ENCODE measurements at places on chromosomes 11 and 22.

- DNase-seq = no peak
Observed at GRCh38 chr22:34798605-34799004, 267.4 kb upstream of the ISX start.

DNA sequence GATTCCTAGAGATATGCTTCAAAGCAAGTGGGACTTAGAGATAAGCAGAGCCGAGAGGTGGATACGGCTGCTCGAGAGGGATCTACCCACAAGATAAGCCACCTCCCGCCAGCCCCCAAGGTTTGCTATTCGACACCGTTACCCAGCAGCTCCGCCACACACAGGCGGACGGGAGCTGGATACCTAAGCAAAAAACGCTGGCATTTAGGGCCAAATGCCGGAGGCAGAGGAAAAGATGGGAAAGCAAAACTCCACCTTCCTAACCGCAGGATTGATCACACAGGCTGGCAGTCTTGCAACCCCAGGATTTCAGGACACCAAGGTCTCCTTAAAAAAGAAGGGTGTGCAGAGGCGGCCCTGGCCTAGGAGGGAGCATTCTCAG lies 709 bp downstream of the FTH1 start:
- DNase-seq = no peak

DNA sequence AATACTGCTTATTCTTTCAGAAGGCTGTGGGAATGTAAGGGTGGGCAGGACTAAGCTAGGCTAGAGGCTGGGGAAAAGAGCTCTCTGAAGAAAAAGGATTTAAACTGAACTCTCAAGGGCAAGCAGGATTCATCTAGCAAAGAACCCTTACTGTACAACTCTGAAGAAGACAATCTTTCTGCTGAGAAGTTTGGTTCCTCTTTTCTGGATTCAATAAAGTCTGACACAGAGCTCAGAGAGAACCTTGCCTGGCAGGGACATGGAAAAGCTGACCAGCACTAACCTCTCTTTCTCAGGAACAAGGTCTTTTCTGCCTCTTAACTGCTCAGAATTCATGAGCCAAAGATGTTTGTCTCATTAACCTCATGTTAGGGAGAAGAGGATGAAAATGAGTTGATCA lies 388.4 kb upstream of the DDI1 start:
- DNase-seq = no peak

GRCh38 chr11:70333261-70333660 lies 62.8 kb downstream of the PPFIA1 start:
- no peak for DNase-seq

All from kidney glomerular epithelial cell (primary cell).